ENCODE measurements at places on chromosomes 7 and 10.
A peak's percentile ranks its signal among the peaks of the same experiment; 100 is the strongest.

GRCh38 chr7:77910124-77910523 lies 111.6 kb downstream of the PHTF2 start:
- DNase-seq = peak; percentile 18

DNA sequence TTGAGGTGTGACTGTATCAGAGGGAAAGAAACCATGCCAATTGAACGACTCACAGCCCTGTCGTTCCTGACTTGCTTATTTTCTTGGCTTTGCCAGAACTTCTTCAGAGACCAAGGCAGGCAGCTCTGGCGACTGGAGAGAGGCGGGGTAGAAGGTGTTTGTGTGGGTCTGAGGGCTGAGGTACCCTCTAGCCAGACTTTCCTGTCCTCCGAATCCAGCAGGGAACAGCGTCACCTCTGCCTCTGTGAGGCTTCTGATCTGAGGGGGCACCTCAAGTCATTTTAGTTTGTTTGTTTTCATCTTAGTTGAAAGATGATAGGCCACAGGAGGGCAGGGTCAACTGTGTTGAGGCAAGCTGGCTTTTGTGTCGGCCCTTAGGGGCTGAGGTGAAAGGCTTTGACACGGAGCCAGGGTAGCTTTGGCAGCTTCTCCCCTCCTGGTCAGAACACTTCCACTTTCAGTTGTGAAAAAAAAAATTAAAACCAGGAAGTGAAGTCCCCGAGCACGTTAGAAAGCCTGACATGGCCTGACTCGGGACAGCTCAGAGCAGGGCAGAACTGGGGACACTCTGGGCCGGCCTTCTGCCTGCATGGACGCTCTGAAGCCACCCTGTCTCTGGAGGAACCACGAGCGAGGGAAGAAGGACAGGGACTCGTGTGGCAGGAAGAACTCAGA lies 1.9 kb downstream of the ACSL5 start:
- peak; percentile 82 for DNase-seq

DNA sequence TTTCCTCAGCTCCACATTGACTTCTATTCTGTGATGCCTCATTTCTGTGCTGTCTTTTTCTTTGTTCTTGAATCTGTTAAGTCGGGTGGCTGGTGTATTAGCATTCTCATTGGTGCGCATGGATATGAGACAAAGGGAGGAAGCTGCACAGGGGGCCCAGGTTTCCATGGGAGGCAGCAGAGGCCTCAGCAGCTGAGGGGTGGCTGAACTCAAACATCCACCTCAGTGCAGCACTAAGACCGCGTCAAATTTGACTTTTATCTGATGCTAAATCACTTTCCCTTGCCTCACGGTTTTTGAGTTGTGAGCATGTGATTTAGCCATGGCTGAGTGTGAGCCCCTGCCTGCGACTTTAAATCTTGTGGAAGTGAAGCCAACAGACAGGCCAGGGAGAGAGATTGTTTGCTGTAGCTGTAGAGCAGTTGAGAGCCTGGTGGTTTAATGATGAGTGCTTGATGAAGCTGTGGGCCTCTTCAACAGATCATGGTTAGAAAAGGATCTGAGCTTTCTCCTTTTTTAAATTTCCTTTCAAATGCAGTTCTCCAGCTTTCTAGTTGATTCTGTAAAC lies 193.3 kb upstream of the ZNF804B start:
- DNase-seq = no peak

- DNase-seq = no peak
Observed at GRCh38 chr10:33390046-33390445, 55.6 kb upstream of the NRP1 start.

- no peak for DNase-seq
Observed at GRCh38 chr10:126369125-126369710, 19.1 kb downstream of the ADAM12 start.

GRCh38 chr10:27052656-27053055 lies 47.6 kb downstream of the ANKRD26 start:
- no peak for DNase-seq

- DNase-seq = no peak
Observed at GRCh38 chr10:124407456-124407855, 11.3 kb downstream of the OAT start.

- no peak for DNase-seq
Observed at GRCh38 chr10:88243836-88244730, 339.0 kb downstream of the RNLS start.

DNA sequence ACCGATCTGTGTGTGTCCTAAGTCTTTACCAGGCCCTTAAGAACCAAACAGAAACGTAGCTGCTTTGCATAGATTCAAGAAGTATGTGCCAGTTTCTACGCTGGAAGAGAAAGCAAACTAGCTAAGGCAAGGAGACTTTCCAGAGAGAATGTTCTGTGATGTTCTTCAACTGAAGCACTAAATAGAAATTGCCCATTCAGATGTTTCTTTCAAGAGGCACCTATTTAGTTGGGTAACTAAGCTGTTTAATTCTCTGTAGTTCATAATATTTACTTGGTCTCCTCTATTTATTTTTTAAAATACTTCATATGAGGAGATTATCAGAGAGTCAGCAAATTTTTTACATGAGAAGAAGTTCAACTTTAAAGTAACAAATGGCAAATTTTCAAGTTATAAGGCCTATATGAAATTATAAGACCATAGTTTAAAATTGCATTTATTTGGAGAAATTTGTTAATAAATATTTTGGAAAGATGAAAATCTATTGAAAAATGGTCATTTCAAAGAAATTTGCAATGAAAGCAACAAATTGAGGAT lies 279.0 kb downstream of the NEBL start:
- no peak for DNase-seq

- DNase-seq = no peak
Observed at GRCh38 chr7:55887821-55888247, 578 bp downstream of the ZNF713 start.

GRCh38 chr7:105013816-105014692 lies at the start of gene KMT2E:
Gene KMT2E (plus strand): TSS chr7:105014205. CDS start chr7:105040953, 26,748 bp downstream.
- peak; percentile 95 for DNase-seq

DNA sequence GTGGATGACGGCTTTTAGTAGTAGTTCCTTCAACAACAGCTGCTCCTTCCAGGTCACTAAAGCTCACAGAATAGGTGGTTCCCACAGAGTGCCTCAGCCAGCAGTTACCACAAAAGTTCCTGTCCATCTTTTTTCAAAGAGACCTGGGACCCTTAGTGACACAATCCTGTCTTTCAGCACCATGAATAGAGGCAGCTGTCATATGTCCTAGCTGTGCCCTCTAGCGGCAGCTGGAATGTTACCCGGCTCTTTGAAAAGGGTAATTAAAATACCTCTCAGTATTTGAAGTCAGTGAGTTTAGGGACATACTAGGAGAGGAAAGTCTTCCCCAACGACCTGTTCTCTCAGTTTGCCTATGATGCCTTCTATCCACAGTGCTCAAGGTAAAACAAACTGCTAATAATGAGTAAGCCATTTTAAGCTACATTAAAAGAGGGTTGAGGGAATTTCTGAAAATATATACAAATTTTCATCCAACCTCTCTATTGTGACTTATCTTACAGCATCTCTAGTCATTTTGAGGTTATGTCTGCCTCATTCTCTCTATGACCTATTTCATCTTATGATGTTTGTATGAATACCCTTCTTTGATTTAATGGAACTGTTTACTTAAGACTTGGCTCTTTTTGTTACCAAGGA lies 290.8 kb downstream of the NXPH1 start:
- DNase-seq = peak; percentile 14

- no peak for DNase-seq
Observed at GRCh38 chr10:28530751-28531150, 2.2 kb upstream of the WAC start.

DNA sequence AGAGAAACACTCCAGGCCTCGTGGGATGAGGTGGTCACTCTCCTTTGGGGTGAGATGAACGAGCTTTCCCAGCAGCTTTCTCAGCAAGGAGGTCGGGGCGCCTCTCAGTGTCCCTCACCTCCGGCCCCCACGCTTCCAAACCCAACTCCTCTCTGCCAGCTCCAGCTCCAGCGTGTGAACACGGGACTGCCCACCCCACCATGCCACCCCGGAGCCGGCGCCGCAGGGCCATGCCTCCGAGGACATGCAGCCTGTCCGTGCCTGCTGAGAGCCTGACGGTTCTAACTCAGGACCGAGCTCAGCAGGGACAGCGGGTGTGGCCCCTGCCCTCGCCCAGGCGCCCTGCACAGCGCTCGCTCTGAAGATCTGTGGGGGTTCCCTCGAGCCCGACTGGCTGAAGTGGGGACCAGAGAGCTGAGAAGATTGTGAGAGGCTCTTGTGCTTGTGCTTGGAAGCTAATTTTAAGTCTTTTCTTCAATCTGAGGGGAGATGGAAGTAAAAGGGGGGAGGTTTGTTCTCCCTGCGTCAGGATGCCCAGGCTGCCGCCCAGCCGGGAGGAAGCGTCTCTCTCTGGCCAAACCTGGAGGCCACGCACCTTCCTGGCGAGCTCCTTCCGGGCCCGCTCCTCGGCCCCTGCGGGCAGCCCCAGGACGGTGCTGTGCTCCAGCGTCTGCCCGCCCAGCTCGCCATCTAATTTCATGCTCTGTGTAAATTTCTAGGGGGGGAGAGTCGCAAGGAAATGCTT lies 5.1 kb upstream of the ADAM8 start:
- no peak for DNase-seq

DNA sequence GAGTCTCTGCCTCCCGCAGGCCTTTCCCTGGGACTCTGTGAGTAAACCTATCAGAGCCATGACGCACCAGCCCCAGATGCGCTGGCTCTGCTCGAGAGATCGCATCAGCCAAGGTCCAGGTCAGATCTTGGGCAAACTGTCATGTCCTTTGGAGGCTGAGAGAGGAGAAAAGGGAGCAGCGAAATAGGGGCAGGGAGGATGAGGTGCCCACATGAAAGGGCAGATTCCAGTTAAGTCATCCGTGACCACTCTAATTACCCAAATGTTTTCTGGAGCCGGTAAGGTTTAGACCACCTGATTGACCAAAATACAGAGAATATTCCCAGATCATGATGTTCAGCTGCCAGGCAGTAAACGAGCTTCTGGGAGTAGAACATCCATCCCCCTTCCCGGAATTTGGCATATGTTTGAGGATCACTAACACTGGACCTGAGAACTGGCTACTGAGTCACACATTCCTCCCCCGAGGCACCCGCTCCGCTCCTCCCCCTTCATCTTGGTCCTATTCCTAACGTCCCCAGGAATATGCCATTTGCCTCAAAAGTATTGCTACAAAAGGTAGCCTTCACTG lies 88.0 kb downstream of the FGFR2 start:
- DNase-seq = no peak

GRCh38 chr7:2474813-2475677 lies 1.2 kb downstream of the GRIFIN start:
- DNase-seq = no peak

- DNase-seq = peak; percentile 55
Observed at GRCh38 chr10:68301790-68302502, 29.9 kb upstream of the HNRNPH3 start.

DNA sequence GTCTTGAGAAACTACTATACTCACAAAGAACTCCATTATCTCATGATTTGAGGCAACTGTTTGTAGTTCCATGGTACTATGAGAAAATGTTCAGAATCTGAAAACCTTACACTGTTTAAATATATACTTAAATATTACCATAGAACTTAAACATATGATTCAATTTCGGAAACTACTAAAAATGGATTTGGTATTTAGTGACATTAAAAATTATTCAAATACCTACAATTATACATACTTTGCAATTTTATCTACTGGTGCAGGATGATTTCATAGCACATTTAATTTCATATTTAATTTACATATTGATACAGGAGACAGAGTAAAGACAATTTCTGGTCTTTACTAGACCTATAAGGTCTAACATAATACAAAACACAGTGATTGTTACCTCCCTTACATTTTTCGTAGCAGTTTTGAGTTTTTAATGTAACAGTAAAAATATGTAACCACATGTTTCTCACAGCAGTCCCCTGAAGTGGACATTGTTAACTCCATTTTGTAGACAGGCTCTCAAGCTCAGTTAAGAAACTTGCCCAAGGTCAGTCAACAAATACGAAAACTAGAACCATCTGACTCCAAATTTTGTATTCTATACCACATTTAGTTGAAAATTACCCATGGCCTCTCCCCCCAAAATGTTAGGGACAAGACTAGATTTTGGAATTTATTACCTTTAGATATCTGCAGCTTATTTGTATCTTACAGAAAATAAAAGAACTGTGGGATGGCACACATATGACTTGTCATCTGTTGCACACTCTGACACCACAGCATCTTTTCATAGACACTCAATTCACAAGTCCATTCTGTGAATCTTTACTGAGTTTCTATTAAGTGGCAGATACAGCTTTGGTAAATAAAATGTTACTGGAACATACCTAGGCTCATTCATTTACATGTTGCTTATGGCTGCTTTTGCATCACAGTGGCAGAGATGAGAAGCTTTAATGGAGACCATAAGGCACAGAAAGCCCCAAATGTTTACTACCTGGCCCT lies 36.8 kb downstream of the MTPN start:
- DNase-seq = no peak

DNA sequence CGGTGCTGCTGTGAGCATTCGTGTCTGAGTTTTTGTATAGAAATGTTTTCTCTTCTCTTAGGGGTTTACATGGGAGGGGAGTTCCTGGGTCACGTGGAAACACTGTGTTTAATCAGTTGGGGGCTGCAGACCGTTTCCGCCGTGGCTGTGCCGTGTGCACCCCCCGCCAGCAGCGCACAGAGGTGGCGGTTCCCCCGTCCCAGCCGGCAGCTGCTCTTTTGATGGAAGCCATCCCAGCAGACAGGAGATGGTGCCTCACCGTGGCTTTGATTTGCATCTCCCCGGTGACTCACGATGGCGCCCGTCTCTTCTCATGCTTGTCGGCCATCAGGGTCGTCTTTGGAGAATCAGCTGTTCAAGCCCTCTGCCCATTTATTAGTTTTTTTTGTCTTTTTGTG lies 34.9 kb upstream of the FOXL3 start:
- DNase-seq = no peak

- no peak for DNase-seq
Observed at GRCh38 chr10:71835671-71836595, 15.1 kb downstream of the PSAP start.

GRCh38 chr7:50475340-50475739 lies 25.2 kb upstream of the FIGNL1 start:
- no peak for DNase-seq

GRCh38 chr7:121083138-121083789 lies 94.8 kb downstream of the CPED1 start:
- peak; percentile 37 for DNase-seq

- no peak for DNase-seq
Observed at GRCh38 chr7:54546986-54547314, 4.8 kb downstream of the VSTM2A start.

DNA sequence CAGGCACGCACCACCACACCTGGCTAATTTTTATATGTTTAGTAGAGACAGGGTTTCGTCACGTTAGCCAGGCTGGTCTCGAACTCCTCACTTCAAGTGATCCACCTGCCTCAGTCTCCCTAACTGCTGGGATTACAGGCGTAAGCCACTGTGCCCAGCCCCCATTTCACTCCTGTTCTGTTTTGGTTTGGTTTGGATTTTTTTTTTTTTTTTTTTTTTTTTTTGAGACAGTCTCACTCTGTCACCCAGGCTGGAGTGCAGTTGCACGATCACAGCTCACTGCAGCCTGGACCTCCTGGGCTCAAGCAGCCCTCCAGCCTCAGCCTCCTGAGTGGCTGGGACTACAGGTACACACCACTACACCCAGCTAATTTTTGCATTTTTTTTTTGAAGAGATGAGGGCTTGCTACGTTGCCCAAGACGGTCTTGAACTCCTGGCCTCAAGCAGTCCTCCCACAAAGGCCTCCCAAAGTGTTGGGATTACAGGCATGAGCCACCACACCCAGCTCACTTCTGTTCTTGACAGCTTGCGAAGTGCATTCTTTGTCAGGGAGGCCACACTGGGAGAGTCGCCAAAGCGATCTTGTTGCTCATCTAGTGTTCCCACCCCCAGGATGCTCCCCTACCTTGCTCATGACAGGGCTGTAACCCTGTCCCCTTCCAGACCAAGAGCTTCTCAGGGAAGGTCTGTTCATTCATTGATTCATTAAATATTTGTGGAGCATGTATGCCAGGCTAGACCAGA lies 229.1 kb downstream of the CUX1 start:
- DNase-seq = no peak

- peak; percentile 61 for DNase-seq
Observed at GRCh38 chr7:131424219-131424822, 96.6 kb downstream of the MKLN1 start.

All from erythroblast (primary cell).